Right ventricle myocardium superior (tissue), 1 donor: ENCODE measurements at places on chromosomes 13 and 19. TPM values are rescaled to one million over a fixed set of nuclear protein-coding genes. Genes with fewer than 3 reads are reported as not detected.

Gene PCDH17
- 2.2 TPM for total RNA-seq

Gene CDX2
- total RNA-seq, result not detected

Gene CCDC8
- total RNA-seq, result 28.1 TPM

Gene GRK1
- 0.13 TPM for total RNA-seq

Gene PROZ
- not detected for total RNA-seq

Gene ELSPBP1
- not detected for total RNA-seq

Gene TMEM38A
- total RNA-seq, result 44.6 TPM

Gene SLC25A41
- not detected for total RNA-seq

Gene MAP4K1
- total RNA-seq, result 1.3 TPM

Gene NOVA2
- 3.7 TPM for total RNA-seq

Gene FGF21
- not detected for total RNA-seq

Gene VSIG10L
- total RNA-seq, result 0.65 TPM

Gene ZNF468
- 7.6 TPM for total RNA-seq

Gene BST2
- 46.5 TPM for total RNA-seq

Gene OR4F17
- not detected for total RNA-seq

Gene CD37
- total RNA-seq, result 4.0 TPM

Gene CPAMD8
- total RNA-seq, result 14.1 TPM

Gene AKT2
- total RNA-seq, result 126 TPM

Gene MAST3
- total RNA-seq, result 4.9 TPM

Gene MYPOP
- total RNA-seq, result 15.2 TPM

Gene ZNF578
- 2.6 TPM for total RNA-seq

Gene KLK4
- not detected for total RNA-seq

Gene SIGLEC12
- total RNA-seq, result not detected

Gene F10
- 4.5 TPM for total RNA-seq

Gene KCNRG
- total RNA-seq, result 0.32 TPM

Gene C19orf33
- 5.6 TPM for total RNA-seq

Gene MUC16
- not detected for total RNA-seq

Gene ZNF628
- total RNA-seq, result 4.7 TPM

Gene NCR1
- not detected for total RNA-seq

Gene CATSPERD
- not detected for total RNA-seq

Gene ATP8A2
- total RNA-seq, result 0.05 TPM

Gene C19orf25
- total RNA-seq, result 18.3 TPM

Gene CFD
- 477 TPM for total RNA-seq

Gene EBPL
- 5.5 TPM for total RNA-seq

Gene RDH8
- total RNA-seq, result not detected

Gene ZNF181
- 22.0 TPM for total RNA-seq

Gene PEPD
- 29.6 TPM for total RNA-seq

Gene VMAC
- total RNA-seq, result 2.1 TPM
